ENCODE measurements at places on chromosomes 1 and 21.

GRCh38 chr1:157652859-157653493 is 47.6 kb downstream of the FCRL3 start:
- no peak for DNase-seq

DNA sequence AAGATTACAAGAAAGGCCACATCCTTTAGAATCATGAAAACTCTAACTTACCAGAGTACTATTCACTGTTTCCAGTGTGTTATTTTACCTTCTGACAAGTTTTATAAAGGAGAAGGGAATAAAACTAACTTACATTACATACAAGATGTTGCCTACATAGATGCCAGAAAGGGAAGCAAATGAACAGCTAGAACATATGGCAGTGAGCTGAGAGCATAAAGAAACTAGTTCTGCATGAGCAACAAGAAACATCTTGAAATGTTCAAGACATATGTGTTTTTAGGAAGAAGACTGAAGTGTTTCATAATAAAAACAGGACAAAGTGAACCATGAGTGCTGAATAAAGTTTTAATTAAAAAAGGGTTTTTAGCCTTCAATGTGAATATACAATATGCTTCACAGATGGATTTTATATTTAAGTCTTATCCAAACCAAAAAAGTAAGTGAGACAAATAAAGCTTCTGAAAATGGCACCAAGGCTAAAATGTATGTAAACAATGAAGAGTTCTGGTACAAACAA is 39.4 kb downstream of the SLC5A9 start:
- no peak for DNase-seq

GRCh38 chr1:181674617-181675016 is 191.3 kb downstream of the CACNA1E start:
- no peak for DNase-seq

DNA sequence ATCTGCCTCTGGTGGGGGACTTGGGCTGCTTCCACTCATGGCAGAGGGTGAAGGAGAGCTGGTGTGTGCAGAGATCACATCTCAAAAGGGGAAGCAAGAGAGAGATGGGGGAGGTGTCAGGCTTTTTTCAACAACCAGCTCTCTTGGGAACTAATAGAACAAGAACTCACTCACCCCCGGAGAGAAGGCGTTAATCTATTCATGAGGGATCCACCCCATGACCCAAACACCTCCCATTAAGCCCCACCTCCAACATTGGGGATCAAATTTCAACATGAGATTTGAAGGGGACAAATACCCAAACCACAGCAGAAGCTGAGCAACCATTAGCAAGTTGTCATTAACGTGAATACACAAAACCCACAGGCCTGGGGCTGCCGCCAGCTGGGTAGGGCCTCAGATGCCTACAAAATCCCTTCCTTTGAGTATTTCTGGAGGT is 12.0 kb upstream of the VWA5B1 start:
- DNase-seq: no peak

- DNase-seq: no peak
These were observed 94.9 kb upstream of the KIF26B start for GRCh38 chr1:245059806-245060424.

- no peak for DNase-seq
These were observed 85.5 kb upstream of the PALMD start for GRCh38 chr1:99560207-99561040.

DNA sequence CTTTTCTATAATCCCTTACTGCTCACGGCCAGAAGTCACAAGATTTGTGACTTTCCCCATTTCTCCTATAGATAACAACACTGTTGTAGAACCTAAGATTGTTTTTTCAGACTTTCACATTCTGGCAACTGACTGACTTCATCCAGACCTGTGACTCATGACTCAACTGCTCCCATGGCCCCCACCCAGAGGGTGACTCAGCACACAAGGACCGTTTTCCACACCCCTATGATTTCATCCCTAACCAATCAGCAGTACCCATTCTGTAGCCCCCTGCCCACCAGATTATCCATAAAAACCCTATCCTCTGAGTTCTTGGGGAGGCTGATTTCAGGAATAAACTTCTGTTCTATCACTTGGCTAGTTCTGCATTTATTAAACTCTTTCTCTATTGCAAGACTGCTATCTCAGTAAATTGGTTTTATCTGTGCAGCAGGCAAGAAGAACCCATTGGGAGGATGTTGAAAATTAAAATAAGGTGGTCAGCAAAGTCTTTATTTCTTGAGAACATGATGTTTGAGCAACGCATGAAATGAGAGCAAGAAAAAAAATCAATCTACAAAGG is 79.7 kb downstream of the NGF start:
- no peak for DNase-seq

GRCh38 chr1:230228236-230228897 is 161.3 kb downstream of the GALNT2 start:
- DNase-seq: no peak

- DNase-seq: no peak
These were observed 786 bp downstream of the RPL5 start for GRCh38 chr1:92832537-92833114.

GRCh38 chr21:31103571-31104265 is 65.4 kb upstream of the KRTAP19-8 start:
- no peak for DNase-seq

GRCh38 chr1:166153525-166154314 is 13.1 kb downstream of the FAM78B start:
- DNase-seq: no peak

GRCh38 chr1:223631956-223632355 is 33.5 kb downstream of the CAPN8 start:
- no peak for DNase-seq

- DNase-seq: no peak
These were observed 16.6 kb downstream of the IPO9 start for GRCh38 chr1:201845331-201846083.

GRCh38 chr1:62218604-62219003 is 24.0 kb downstream of the L1TD1 start:
- no peak for DNase-seq

DNA sequence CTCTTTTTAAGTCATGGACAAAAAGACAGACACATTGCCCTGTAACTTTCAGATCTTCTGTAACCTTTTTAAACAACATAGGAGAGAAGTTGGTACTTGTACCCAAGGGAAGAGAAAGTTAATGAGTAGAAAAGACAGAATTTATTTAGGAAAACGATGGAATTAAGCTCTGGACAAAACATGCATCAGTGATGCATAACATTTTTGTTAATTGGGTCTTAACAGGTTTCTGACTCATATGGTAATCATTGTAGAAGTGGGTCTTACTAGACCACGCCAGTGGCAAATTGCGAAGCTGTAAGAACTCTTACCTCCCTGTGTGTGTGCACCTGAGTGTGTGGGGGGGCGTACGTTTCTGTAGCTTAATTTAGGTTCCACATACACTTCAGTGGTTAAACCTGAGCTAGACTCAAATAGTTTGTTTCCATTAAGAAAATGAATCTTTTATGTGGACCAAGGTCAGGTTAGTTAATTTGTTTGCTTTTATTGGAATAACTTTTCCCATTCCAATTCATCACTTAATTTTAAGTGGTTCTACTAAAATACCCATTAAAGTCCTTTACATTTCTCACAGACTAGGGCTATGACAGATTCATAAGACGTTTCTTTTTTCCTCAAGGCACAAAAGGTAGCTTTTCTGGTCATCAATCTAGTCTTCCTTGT is 48.1 kb downstream of the NFIA start:
- no peak for DNase-seq

- DNase-seq: no peak
These were observed 10.0 kb upstream of the EFHD2 start for GRCh38 chr1:15399710-15400109.

- DNase-seq: no peak
These were observed 88.0 kb upstream of the IFFO2 start for GRCh38 chr1:19044471-19044870.

GRCh38 chr1:60367532-60367931 is 294.0 kb upstream of the C1orf87 start:
- DNase-seq: no peak

- DNase-seq: no peak
These were observed 17.5 kb upstream of the CDA start for GRCh38 chr1:20571427-20571826.

DNA sequence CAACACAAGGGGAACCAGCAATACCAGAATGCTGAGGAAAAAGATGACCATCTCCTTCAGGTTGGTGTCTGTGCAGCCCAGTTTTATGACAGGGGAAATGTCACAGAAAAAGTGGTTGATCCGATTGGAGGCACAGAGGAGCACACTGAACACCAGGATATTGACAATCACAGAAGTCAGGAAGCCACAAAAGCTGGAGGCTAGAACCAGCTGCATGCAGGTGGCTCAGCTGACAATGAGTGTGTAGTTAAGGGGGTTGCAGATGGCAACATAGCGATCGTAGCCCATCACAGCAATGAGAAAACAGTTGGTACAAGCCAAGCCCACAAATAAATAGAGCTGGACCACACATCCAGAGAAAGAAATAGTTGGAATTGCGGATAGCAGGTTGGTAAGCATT is 16.3 kb upstream of the OR10K1 start:
- no peak for DNase-seq

DNA sequence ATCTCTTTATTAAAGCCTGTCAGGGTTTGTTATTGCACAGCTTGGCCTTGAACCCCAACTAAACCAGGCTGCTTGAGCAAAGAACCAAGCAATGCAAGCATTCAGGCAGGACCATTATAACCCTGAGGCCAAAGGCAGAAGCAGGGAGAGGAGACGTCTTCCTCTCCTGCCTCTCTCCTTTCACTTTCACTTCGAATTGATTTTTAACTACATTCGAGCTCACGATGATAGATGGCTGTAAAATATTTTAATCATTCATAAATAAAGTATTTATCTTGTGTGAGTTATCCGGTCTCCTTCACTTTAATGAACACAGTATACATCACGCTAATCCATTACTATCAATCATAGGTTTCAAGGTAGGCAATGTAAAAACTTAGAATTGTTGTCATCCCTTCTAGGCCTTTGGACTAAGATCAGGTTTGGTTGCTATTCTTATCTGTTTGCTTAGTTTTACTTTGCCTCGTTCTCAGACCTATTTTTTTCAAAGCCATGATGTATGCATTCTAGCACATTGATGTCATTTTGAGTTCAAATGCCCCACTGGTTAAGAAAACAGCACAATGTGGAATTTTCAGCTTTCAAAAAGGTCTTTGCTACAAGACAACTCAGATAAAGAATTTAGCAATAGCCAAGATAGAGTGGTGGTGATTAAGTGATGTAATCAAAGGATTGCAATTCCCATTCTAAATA is 480.2 kb upstream of the RUNX1 start:
- DNase-seq: no peak

GRCh38 chr1:40824591-40825434 is 37.4 kb downstream of the CITED4 start:
- DNase-seq: no peak

- no peak for DNase-seq
These were observed 6.2 kb upstream of the BMP8A start for GRCh38 chr1:39485046-39485803.

GRCh38 chr1:90798344-90798743 is 81.2 kb upstream of the BARHL2 start:
- no peak for DNase-seq

- DNase-seq: no peak
These were observed 8.1 kb upstream of the TADA1 start for GRCh38 chr1:166884040-166884642.

DNA sequence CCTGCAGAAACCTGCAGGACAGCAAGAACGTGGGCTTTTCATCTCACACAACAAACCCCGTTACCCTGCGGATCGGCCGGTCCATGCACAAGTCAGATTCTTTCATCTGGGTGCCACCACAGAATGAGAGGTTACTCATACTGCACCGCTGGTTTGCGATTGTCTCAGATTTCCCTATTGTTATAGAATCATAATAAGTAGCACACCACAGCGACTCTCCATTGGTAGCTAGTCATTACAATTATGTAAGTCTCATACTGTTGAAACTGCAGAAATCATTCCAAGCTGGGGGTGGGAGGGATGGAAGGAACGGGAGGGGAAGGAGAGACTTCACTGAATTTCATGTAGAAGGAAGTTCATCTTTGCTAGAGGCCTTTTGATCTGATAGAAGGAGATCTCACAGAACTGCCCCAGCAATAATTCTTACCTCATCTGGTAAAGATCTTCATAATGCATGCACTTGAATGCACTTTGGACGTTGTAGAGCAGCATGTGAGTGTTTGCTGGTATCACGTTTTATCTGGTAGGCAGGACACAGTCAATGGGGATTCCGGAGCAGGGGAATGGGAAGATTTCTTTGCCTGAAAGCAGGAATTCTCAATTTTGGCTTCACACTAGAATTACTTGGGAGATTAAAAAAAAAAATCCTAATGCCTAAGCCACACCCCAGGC is 221.1 kb downstream of the KIF26B start:
- DNase-seq: no peak

- no peak for DNase-seq
These were observed 149.3 kb upstream of the WNT4 start for GRCh38 chr1:22292011-22292788.
